COR-L47 (cell line): ENCODE measurements at places on chromosomes 2 and 18.

GRCh38 chr2:223169830-223170605, 118.0 kb downstream of the KCNE4 start:
- no peak for DNase-seq

GRCh38 chr18:41096504-41096903, 858.5 kb upstream of the PIK3C3 start:
- DNase-seq: peak; percentile 84

- no peak for DNase-seq
Measured at GRCh38 chr2:171419333-171419732, 14.5 kb downstream of the METTL8 start.

DNA sequence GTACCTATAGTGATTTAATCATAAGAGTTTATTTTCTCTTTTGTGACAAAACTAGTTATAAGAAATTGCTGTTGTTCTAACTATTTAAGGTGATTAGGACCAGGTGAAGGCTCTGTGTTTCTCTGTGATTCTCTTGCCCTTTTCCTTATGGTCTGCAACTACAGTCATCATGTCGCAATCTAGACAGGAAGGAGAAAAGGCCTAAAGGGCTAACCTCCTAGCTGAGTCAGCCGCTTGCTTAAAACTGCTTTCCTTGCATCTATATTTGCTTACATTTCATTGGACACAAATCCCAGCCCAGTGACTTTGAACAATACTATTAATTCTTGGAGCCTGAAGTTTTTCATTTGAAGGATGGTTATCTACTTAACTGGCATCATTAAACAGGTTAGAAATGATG, 93.1 kb downstream of the PIK3C3 start:
- DNase-seq: no peak

DNA sequence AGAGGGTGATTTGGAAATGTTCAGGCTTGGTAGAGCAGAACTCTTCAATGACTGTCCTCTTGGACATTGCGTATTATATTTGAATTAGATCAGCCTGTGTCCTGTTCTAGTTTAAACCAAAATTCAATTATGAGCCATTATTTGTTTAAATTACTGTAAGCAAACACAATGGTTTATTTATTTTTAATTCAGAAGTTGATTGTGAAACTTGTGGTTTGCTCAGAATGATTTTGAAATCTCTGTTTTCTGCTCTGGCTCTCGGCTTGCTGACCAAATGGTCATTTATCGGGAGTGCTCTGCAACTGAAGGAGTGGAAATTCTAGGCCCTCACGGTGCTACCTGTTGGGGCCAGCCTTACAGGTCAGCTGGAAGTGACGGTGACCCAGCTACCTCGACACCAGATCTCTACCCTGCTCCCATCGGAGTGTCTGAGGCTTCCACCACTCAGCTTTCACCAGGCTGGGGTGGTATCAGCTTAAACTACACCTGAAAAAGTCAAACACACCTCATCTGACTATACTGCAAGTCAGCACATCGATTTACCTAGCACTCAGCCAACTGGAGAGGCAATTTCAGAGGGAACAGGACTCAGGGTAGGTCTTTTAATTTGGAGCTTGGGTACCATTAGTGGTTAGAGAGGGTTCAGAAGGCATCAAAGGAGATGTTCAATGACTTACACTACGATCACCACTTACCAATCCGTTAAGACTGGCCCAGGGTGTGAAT, 36.8 kb upstream of the GPD2 start:
- no peak for DNase-seq

DNA sequence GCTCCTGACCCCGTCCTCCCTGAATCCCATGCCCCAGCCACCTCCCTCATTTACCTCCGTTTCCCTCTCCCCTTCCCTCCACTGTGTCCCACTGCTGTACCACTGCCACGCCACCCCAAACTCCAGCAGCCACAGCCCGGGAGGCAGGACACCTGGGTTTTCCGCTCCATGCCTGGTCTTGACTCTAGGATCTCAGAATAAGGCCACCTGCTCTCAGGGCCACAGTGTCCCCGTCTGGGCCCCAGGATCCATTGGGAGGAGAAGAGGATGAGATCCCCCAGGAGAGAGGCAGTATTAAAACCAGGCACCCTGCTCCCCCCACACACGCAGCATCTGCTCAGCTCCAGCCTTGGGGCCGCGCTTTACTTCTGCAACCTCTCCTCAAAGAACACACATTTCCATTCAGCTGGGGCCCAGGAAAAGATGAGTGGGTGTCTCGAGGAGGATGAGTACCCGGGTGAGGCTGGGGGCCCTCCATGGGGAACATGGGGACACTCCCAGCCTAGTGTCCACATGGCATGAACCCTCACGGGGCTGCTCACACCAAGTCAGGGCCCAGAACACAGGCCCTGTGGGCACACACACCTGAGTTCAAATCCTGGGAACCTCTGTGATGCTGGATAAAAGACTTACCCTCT, 32.8 kb upstream of the TNS1 start:
- DNase-seq: no peak

DNA sequence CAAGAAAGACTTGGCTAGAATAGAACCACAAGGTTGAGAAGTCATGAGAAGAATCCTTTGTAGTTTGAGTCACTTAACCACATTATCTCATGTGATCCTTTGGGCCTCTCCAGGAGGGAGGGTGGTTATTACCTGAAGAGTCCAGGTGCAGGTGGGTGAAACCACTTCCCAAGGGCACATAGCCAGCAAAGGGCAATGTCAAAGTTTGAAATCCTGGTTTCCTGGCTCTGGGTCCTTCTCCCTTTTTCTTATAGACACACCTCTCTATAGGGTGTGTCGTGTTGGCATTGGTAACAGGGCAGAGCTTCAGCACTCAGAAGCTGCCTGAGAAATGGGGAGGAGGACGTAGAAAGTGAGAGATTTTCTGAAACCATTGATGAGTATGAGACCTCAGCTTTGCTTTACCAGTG, 137.9 kb downstream of the MGAT5 start:
- peak; percentile 50 for DNase-seq

DNA sequence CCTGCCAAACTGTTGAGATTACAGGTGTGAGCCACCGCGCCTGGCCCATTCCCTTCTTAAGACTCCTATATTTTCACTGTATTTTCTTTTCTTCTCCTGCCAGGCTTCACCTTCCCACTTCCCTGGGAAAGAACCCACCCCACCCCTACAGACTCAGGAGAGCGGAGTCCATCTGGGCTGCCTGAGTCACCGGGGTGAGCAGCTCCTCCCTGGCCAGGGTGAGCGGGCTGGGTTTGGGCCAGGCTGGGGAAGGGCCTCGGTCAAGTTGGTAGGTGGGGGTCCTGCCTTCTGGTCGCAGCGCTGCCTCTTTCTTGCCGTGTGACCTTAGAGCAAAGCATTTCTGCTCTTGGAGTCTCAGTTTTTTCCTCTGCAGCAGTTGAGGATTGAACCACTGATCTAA, 2.1 kb upstream of the GAREM2 start:
- no peak for DNase-seq

- peak; percentile 64 for DNase-seq
Measured at GRCh38 chr2:149080971-149081370, 42.5 kb downstream of the LYPD6B start.
